T follicular helper cell (primary cell): ENCODE measurements at places on chromosomes 16 and 17.

GRCh38 chr17:17978481-17979424 is 6.1 kb downstream of the DRC3 start:
- no peak for DNase-seq

- no peak for DNase-seq
These were observed 1.1 kb downstream of the CRLF3 start for GRCh38 chr17:30823421-30823820.

DNA sequence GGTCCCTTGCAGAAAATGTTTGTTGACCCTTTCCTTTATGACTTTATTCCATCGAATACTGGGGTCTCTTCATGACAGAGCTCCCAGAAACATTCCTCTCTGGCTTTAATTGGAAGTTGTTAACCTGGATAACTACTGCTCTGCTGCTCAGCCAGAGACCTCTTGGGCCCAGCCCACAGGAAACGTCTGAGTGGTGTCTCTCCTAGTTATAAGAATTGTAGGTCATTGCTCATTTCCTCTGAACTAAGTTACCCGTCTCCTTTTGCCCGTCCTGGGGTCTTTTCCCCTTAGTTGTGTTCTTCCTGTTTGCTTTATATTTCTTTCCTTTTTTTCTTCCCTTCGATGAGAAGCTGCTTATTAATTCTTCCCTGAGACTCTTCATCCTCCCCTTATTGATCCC is 9.0 kb downstream of the MAP2K6 start:
- DNase-seq, result no peak

GRCh38 chr17:82659886-82660285 is 11.6 kb upstream of the WDR45B start:
- no peak for DNase-seq

DNA sequence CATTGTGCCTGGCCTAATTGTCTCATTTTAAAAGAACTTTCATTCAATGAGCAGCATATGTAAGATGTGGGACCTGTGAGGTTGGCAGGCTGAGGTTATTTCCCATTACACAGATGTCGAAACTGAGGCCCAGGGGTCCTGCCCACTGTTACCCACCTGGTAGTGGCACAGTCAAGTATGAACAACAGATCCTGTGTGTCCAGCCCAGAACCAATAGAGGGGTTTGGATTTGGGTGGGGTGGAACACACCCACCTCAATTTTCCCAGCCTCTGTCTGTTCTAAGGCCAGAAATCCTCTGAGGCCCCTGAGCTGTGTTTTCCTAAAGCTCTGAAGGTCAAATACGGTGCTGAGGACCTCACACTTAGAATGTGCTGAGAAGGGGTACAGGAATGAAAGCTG is 179.5 kb downstream of the XYLT1 start:
- no peak for DNase-seq

- DNase-seq, result no peak
These were observed 147.3 kb downstream of the CCDC182 start for GRCh38 chr17:57597531-57598453.
